ENCODE measurements at places on chromosomes 2 and 18.

DNA sequence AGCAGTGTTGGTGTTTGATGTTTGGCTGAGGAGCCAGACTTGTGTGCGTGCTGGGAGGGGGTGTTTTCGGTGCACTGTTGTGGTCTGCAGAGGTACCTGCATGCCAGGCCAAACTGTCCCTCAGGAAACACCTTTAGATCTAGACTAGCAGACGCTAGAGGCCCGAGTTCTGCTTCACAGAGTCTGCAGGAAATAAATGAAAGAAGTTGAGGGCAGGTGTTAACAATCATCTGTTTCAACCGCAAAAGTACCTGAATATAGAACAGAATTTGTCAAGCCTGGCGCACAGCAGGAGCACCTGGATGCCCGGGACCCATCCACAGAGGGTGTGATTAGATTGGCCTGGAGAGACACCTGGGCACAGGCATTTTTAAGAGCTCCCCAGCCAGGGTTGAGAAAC is 40.5 kb upstream of the REL start:
- no peaks in the 10 kb centered on the region for H3K36me3 ChIP-seq
- H3K4me1 ChIP-seq: no peaks in the 10 kb centered on the region
- H3K27ac ChIP-seq: no peak overlapping the region
- H3K27me3 ChIP-seq: peaks cover under 1% of the 10 kb centered on the region

- no peak for DNase-seq
- H3K27me3 ChIP-seq: no peaks in the 10 kb centered on the region
- H3K27ac ChIP-seq: peak overlapping the region; percentile 98
Measured at GRCh38 chr2:138502255-138503086, 901 bp downstream of the SPOPL start.

DNA sequence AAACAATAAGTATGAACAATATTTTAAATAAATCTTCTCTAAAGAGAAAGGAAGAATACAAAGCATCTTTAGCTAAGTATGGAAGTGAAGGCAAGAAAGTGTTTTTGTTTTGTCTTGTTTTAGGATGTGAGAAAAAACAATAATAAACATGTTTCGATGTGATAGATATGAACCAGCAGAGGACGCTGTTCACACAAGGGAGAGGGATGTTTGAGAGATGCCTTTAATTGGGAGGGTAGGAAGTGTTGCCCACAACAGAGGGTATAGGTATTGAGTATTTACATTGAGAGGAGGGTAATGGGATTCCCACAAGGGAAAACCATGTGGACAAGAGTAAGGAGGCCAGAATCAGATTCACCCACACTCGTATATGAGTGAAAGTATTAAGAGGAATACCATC is 55.1 kb downstream of the CDH19 start:
- H3K4me3 ChIP-seq: no peak overlapping the region
- H3K4me1 ChIP-seq: no peaks in the 10 kb centered on the region
- H3K27me3 ChIP-seq: no peaks in the 10 kb centered on the region
- DNase-seq: no peak
- no peak overlapping the region for H3K27ac ChIP-seq

GRCh38 chr2:55090702-55091101 is 40.5 kb upstream of the RTN4 start:
- H3K27me3 ChIP-seq: no peaks in the 10 kb centered on the region
- H3K4me1 ChIP-seq: no peaks in the 10 kb centered on the region
- DNase-seq: no peak
- no peak overlapping the region for H3K4me3 ChIP-seq
- no peaks in the 10 kb centered on the region for H3K36me3 ChIP-seq

DNA sequence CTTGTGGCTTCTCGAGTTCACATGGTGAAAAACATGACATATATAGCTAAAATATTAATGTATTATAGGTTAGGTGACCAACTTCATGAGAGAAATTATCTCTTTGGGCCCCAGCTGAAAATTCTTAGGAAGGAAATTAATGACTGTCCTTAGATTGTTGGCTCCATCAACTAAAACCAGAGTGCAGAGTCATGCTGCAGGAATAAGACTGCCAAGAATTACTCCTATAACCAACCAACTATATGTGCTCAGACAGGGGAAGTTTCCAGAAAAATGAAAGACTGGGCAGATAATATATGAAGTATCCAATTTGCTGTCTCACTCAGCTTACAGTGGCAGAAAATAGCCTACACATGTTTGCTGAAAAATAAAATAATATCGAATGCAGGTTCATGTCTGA is 71.0 kb upstream of the TMEFF2 start:
- H3K27me3 ChIP-seq: no peaks in the 10 kb centered on the region
- DNase-seq: no peak
- no peak overlapping the region for H3K4me3 ChIP-seq
- no peaks in the 10 kb centered on the region for H3K36me3 ChIP-seq
- H3K27ac ChIP-seq: no peak overlapping the region

GRCh38 chr18:32156855-32157254 is 33.0 kb upstream of the MEP1B start:
- DNase-seq: no peak
- H3K27me3 ChIP-seq: no peaks in the 10 kb centered on the region
- no peak overlapping the region for H3K4me3 ChIP-seq
- no peaks in the 10 kb centered on the region for H3K36me3 ChIP-seq

DNA sequence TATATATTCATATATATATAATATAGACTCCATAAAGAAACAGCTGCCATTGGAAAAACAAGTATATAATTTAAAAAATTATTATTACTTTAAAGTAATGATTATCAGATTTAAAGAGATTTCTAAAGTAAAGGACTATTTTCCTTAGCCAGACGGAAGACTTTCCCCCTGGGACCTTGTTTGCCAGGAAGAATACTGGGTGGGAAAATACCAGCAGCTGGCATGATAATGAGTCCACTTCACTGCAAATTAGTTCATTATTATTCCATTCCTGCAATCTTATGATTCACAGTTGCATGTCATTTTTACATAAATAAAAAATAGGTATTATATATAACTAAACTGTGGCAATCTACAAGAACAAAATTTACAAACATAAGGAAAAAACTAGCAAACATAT is 339.8 kb upstream of the CDH7 start:
- H3K4me3 ChIP-seq: no peak overlapping the region
- H3K36me3 ChIP-seq: no peaks in the 10 kb centered on the region
- H3K27me3 ChIP-seq: no peaks in the 10 kb centered on the region
- no peak for DNase-seq
- H3K4me1 ChIP-seq: no peaks in the 10 kb centered on the region

- H3K4me3 ChIP-seq: no peak overlapping the region
- peaks cover 5% of the 10 kb centered on the region for H3K36me3 ChIP-seq
- DNase-seq: no peak
- no peak overlapping the region for H3K27ac ChIP-seq
- H3K27me3 ChIP-seq: no peaks in the 10 kb centered on the region
- no peaks in the 10 kb centered on the region for H3K4me1 ChIP-seq
Measured at GRCh38 chr2:101823859-101824258, 126.4 kb downstream of the MAP4K4 start.

DNA sequence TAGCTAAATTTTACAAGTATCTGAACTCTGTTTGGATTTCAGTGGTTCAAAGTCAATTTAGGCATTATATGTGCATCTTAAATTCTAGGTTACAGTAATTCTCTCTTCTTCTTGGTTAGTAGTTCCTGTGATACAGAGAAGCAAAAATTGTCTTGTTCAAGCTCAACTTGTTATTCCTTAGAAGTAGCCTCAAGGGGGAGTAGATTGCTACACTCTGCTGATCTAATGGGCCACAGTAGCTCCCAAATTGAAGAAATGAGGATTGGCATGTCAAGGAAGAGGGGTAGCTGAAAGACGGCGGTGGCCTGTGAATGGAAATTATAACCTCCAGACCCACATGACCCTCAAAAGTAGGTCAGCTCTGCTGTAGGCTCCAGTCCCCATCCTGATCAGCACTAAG is 334.7 kb downstream of the HRH4 start:
- no peak for DNase-seq
- no peaks in the 10 kb centered on the region for H3K4me1 ChIP-seq
- no peak overlapping the region for H3K4me3 ChIP-seq
- no peak overlapping the region for H3K27ac ChIP-seq

DNA sequence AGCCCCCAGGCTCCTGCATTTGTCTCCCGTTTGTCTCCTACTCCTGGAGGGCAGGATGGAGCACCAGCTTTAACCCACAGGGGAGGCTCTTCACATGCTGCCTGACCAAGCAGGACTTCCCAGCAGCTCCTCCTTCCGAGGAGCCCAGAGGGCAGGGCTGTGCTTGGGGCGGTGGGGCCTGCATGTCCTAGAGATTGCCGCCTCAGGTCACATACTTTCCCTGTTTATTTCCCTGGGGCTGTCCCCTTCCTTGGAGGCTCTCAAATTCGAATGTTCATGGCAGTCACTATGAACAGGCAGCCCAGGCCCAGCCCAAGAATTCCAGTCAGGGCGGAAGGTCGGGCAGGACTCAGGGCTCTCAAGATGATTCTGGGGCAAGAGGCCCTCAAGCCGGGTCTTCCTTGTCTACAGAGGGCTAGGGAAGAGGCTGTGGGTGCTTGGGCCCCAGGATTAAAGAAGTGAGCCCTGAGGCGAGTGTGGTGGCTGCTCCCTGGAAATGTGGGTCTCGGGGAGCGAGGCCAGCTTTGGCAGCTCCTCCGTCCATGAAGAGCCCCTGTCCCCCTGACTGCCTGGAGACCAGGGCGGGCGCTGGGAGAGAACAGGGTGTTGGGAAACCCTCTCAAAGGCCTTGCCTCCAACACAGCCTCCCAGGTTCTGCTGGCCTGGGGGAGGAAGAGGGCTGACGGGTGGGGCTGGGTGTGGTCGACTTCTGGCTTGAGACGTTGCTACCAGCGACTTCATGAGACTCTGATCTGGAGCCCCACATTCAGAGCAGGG is 48.9 kb upstream of the HPCAL1 start:
- no peak overlapping the region for H3K27ac ChIP-seq
- H3K27me3 ChIP-seq: peaks cover 3% of the 10 kb centered on the region
- H3K36me3 ChIP-seq: no peaks in the 10 kb centered on the region
- no peak for DNase-seq

GRCh38 chr18:48371854-48372602 is 37.2 kb downstream of the ZBTB7C start:
- no peaks in the 10 kb centered on the region for H3K27me3 ChIP-seq
- no peak overlapping the region for H3K27ac ChIP-seq
- no peaks in the 10 kb centered on the region for H3K36me3 ChIP-seq
- H3K4me1 ChIP-seq: peaks cover 12% of the 10 kb centered on the region
